ENCODE measurements at places on chromosomes 6 and 20.

GRCh38 chr6:31776989-31777666 is at the start of gene VWA7:
VWA7 (minus strand) TSS chr6:31777328; CDS start chr6:31776779, 549 bp downstream.
- peak; percentile 65 for DNase-seq

DNA sequence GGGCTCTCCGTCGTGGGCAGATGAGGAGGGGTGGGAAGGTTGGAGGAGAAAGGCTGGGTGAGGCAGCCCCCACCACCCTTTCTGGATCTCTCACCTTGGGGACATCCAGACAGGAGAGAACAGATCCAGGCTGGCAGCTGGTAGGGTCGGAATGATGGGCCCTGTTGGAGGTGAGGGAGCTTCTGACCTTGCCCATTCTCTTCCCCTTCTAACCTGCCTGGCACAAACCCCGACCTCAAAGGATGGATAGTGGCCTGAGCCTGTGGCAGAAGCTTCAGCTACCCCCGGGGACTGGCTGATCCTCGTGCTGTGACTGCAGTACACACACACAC is 6.0 kb upstream of the NPBWR2 start:
- no peak for DNase-seq

- DNase-seq = no peak
Observed at GRCh38 chr6:142958343-142958742, 13.4 kb upstream of the HIVEP2 start.

DNA sequence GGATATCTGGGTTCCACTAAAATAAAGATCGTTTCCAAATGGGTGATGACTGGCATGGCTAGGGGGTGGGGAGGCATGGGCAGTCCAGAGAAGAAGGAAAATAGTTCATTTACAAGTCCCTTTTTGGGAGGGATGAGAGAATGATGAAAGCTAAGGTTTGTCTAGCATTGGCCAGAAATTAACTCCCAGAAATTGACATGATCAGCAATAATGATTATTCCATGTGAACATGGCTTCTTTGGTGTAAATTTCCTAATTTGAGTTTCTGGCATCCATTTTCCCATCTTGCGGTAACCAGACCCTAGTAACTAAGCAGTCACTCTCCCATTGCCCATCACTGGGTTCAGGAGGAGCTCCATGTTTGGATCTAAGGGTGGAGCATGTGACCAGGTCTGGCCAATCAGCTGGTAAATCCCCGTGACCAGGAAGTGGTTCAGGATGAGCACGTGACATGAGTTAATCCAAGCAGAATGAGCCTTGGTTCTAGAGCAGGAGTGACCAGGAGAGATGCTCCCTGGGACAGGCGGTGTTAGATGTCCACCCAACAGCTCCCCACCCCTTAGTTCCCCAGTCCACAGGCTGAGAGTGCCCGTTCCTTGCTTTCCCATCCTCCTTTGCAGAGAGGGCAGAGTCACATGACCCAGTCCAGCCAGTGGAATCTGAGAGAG is 512.7 kb downstream of the PREX1 start:
- no peak for DNase-seq

DNA sequence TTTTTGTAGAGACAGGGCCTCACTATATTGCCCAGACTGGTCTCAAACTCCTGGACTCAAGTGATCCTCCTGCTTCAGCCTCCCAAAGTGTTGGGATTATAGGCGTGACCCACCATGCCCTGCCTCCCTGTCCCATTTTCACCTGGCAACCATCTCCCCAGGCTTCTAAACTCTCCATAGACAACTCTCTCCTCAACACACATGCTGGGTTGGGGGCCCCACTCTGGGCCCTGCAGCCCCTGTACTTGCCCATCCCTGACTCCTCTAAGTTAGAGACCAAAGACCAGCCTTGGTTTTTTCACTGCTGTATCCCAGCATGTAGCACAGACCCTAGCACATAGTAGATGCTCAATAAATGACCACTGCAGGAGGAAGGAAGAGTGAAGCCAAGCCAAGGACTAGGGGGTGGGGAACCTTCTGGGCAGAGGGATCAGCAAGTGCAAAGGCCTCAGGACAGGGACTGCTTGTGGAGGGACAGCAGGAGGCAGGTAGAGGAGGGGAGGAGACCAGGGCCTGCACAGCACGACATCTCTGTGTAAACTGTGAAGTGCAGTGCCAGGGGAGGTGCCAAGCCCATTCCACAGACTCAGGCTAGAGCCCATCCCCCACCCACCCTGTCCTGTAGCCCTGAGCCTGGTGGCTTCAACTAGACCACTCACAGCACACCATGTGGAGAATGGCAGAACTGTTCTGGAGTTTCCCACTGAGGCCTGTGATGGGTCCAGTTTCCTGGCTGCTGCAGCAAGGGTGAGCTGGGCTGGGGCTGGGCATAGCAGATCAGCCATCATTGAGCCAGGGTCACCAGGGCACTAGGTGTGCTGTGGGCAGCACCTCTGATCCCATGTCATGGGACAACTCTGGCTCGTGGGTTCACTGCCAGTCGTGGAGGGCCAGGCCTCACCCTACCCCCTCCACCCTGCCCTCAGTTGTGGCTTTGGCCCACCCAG is 3.4 kb upstream of the SRC start:
- DNase-seq = peak; percentile 44

- DNase-seq = no peak
Observed at GRCh38 chr6:109194880-109195279, 99.6 kb downstream of the CEP57L1 start.

GRCh38 chr6:122580737-122581136 is 29.5 kb upstream of the PKIB start:
- DNase-seq = no peak

DNA sequence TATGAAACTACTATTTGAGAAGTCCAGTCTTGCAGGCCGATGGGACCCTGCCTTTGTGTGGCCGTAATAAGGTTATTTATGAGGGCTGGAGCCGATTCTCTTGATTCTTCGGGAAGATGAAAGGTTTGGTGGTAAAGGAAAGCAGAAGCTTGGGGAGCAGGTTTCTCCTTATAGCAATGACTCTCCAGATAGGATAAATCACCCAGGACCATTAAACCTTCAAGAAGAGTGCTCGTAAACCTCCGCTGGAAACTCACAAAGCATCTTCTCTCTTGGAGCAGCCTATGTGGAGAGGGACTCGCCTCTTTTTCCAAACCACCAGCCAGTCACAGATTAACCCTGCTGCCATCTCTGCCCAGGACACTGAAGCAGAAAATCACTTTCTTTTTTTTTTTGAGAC is 69.6 kb upstream of the SALL4 start:
- DNase-seq = peak; percentile 67

DNA sequence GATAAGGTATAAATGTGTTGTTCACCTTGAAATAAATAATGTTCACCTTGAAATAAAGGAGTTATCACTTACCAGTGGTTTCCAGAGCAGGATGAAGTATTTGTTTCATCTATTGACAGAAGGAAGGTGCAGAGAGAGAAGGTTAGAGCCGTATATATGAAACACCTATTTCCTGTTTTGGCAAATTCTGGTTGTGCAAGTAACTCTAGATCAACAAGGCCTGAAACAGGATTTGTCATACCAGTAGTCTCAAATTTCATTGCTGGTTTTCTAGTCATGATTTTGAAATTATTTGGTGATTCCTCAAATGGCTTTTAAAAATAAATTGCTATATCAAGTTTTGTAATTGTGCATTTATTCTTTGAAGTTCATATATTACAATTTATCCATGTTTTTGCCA is at the start of gene CRISP3:
Gene CRISP3 (minus strand): TSS at position 130 of the 400 bp plus-strand sequence. CDS start 21 bp downstream, at position 109.
- no peak for DNase-seq

GRCh38 chr6:40695750-40696415 is 108.7 kb upstream of the LRFN2 start:
- no peak for DNase-seq

All from HEK293T (cell line).